Fibroblast of skin of left quadriceps (primary cell): ENCODE measurements at places on chromosomes 1 and 21.

DNA sequence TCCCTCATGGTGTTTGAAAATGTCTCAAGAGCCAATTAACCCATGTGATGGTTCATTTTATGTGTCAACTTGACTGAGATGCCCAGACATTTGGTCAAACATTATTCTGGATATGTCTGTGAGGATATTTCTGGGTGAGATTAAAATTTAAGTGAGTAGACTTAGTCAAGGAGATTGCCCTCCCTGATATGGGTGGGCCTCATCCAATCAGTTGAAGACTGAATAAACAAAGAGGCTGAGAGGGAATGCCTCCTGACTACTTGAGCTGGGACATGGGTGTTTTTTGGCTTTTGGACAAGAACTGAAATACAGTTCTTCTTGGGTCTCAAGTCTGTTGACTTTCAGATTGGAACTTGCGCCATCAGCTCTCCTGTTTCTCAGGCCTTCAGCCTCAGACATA lies 89.4 kb upstream of the SPATA6 start:
- DNase-seq, result no peak

- DNase-seq, result no peak
Observed at GRCh38 chr1:153531638-153532037, 4.2 kb downstream of the S100A6 start.

DNA sequence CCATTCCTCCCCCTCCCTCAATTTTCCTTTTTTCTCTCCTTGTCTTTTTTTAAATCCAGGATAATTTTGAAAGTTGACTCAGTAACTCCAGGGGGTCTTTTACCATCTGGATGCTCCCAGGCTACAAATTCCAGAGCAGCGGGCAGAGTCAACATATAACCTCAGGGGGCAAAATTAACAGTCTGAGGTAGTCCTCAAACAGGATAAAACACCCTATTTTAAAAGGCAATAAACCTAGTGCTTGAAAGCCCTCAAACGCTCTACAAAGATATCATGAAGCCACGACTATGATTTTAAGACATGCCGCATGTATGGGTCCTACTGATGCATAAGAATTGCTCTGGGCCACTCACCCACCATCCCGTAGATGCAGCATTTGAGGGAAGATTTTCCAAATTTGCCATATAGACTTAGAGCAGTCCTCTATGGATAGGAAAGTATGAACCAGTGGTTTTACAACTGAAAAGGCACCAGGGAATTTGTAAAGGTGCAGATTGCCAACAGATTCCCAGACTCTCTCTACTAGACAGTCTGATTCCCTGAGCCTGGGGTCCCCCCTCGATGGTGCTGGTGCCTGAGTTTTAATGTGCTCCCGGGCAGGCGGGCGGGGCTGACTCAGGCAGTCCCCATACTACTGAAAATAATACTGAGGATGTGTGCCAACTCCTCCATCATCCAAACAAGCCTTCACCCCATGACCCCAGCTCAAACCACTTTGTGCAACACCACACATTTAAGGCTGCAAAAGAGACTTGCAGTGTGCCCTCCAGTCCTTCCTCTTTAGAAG lies 37.2 kb downstream of the PTPN14 start:
- no peak for DNase-seq

- no peak for DNase-seq
Observed at GRCh38 chr1:165345502-165345901, 11.0 kb downstream of the LMX1A start.

DNA sequence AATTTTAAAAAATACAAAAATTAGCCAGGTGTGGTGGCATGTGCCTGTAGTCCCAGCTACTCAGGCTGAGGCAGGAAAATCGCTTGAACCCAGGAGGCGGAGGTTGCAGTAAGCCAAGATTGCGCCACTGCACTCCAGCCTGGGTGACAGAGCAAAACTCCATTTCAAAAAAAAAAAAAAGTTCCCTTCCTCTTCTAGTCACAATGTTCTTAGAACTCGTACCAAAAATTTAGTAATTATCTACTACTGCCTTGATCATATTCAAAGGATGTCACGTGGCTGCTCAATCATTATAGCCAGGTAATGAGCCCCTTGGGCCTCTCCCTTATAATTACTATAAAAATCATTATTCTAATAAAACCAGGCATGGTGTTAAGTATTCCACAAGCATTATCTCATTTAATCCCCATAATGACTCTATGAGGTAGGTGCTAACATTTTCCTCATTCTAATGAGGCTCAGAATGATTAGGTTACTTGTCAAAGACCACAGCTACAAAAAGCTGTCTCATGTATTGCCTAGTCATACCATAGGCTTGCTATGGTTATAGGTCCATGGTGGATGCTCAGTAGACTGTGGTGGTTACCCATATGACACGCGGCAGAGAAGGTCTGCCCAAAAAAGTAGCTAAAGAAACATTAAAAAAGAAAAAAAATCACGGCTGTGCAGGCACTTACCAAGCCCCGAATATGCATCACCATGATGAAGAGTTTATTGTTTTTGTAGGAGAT lies 15.5 kb upstream of the PPP1R15B start:
- DNase-seq, result no peak

DNA sequence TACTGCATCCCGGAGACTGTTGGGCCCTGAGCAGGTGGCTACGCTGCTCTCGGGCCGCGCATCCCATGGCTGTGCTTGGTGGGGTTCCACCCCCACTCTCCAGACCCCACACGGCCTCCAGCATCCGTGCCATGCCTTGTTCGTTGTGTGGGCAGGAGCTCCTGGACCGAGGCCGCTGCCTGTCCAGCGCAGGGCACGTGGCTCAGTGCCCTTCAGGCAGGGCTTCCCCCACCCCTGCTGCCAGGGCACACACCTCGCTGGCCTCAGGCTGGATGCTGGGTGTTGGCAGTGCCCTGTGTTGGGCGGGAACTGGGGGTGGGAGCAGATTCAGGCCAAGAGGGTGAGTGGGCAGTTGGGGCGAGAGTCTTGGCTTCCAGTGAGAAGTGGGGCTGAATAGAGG lies 9.9 kb downstream of the PRKCZ start:
- no peak for DNase-seq

- DNase-seq, result no peak
Observed at GRCh38 chr1:94275083-94275482, 37.7 kb upstream of the ARHGAP29 start.

DNA sequence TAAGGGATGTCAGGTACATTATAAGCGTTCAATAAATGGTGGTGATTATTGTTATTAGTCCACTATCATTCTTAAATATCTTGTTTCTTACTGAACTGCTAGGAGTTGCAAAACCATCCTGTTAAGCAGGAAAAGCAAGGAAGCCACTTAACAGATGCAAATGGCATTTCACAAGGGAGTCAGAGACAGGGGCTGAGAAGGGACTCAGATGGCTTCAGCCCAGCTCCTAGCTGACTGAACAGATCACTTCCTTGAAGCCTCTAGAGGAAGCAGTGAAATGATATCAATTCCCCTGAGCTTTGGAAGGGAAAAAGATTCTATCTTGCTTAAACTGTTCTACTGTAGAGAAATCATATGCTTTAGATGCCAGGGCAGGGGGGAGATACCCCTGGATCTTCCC lies 151.5 kb downstream of the ST6GALNAC5 start:
- DNase-seq, result no peak

- no peak for DNase-seq
Observed at GRCh38 chr1:164638492-164639202, 79.7 kb downstream of the PBX1 start.

DNA sequence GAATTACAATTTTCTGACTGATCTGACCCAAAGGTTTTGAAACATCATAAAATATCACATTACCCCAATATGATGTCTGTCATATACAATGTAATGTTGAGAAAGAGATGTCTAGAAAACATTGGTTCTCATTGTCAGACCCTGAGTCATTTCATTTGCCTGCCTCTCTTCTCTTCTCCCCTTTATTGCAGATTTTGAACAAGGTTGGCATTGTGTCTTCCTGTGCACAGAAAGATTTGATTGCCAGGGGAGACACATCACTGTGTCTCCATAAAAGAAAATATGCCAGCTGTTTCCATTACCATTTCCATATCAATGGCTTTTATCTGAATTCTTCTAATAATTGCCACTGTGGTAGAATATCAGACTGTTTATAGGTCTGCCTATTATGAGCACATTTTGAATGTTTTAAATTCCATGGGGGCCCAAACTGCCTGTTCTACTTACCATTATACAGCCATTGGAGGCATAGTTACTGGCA lies 65.6 kb downstream of the IFI44 start:
- DNase-seq, result peak; percentile 36

GRCh38 chr1:153572569-153573015 lies 6.9 kb upstream of the S100A2 start:
- peak; percentile 48 for DNase-seq

DNA sequence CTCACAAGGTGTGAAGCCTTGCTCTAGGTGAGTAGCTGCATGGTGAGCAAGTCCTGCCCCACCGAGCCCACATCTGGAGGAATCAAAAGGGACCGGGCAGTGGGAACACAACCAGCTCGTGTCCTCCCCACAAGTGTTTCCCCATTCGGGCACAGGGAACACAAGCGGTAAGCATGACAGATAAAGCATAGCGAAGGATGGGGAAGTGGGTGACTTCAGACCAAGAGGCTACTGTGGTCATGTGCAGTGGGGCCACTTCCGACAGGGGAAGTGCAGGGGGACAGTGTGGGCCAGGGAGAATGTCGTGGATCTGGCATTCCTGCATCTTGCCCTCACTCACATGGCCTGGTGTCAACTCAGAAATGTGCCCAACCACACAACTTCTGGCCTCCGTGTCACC lies 306.2 kb downstream of the FAM72C start:
- DNase-seq, result no peak

DNA sequence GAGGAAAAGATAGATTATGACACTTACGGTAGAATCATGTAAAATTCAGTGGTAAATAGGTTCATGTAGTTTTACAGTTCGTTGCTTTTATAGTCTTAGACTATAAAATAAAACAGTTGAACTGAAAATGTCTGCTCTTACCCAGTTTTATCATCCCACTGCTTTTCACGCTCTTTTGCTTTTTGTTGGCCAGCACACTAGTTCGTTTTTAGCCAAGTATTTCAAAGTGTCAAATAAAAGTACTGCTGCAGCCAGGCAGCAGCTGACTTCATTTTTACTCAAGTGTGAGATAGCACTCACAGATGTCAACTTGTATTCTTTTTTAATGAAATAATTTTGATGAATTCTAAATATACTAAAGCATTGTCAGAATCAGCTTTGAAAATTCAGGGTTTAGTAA lies 18.5 kb upstream of the BTG3 start:
- DNase-seq, result no peak

GRCh38 chr1:168161459-168161858 lies 17.3 kb upstream of the TIPRL start:
- no peak for DNase-seq

DNA sequence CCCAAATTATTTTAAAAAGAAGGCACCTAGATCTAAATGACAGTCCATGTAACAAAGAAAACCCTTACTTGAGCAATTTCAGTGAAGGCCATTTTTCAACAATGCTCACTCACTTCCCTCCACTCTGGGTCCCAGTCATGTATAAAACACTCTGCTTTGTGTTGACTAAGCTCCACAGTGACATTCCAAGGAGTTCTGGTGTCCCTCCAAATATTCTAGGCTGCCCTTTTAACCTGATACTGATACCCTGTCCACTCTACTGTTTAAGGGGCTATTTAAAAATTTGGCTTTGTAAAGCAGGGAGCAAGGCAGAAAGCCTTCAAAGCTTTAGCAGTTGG lies 73.6 kb downstream of the GNG12 start:
- no peak for DNase-seq

DNA sequence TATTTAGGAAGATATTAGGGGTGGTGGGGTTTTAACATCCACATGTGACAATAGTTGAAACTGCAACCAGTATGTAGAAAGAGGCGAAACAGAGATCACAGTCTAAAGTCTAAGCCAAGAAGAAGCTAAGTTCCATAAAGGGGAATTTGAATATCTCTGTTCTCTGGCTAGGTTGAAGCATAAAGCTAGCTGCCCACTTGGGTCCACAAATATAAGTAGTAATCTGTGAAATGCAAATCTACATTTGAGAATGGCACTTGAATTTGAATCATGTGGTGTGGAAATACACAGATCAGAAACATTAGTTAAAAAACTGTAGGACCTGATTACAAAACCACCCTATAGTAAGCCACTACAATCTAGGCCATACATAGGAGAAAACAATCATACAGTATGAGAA lies 602.1 kb downstream of the LMO4 start:
- DNase-seq, result no peak

DNA sequence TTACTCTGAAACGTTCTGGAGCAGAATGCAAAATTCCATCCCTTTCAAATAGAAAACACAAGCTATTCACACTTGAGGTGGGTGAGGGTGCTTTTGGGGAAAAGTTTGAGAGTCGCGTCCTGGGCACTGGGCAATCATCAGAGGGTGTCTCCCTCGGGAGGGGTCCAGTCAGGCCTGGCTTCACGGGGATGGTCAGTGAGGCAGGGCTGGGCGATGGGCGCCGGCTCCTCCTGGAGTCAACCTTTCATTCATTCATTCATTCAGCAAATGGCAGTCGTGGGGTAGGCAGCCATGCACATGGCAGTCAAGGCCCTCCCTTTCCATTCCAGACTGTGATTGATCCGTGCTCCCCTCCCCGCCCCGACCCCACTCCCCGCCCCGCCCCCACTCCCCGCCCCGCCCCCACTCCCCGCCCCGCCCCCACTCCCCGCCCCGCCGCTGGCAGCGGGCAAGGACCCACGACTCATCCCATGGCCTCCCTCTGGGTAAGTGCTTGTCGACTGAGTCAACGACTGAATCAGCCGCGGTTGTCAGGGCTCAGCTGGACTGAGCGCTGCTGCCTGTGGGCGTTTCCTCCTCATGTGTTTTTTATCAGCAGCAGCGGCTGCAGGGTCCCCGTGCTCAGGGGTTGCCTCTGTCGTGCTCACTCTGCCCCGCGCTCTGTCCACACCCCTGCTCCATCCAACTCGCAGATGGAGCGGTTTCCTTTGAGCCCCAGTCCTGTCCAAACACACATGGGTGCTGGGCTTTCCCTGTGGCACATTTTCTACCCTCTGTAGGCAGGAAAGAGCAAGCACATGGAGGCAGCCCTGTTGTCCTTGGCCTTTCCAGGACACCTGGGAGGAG lies 12.5 kb upstream of the SPSB1 start:
- peak; percentile 88 for DNase-seq

GRCh38 chr1:207302618-207303393 lies 18.7 kb upstream of the CD55 start:
- DNase-seq, result no peak
